Left ventricle myocardium inferior (tissue), 1 donor: ENCODE measurements at places on chromosomes 11 and 22.

DNA sequence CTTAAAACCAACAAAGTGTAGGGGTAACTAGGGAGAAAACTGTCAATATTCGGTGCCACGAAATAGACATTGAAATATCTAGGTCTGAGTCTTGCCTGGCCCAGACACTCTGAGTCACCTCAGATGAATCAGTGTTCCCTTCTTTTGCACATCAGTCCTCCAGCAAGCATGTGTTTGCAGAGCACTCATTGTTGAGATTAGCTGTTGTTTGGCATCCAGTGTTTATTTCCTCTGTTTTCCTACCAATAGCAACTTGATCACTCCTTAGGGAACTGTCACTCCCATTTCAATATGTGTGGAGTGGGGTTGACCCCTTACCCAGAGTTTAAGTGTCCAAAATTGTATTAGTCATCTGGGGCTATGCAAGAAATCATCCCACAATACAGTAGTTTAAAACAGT is 4.7 kb upstream of the ASCC2 start:
- no peak for DNase-seq

DNA sequence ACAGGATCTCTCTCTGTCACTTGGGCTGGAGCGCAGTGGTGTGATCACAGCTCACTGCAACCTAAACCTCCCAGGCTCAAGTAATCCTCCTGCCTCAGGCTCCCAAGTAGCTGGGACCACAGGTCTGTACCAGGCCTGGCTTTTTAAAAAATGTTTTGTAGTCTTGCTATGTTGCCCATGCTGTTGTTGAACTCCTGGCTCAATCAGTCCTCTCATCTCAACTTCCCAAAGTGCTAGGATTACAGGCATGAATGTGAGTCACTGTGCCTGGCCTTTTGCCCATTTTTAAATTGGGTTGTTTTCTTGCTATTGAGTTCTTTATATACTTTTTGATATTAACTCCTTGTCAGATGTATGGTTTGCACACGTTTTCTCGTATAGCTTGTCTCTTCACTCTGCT is 33.0 kb upstream of the PITPNB start:
- no peak for DNase-seq

DNA sequence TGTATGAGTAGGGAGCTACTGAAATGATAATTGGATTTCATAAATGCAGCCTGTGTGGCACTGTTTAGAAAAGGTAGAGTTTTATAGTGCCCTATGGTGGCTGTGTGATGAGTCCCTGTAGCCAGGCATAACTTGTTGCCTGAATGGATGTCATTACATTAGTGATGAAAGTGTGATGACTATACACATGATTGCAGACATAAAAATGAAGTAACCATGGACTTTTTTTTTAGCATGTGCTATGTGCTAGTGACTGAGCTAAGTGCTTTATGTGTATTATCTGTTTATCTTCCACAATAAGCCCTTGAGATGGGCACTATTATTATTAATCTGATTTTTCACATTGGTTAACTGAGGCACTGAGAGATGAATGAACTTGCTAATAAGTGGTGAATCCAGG is 13.5 kb upstream of the GRAMD1B start:
- DNase-seq: no peak

DNA sequence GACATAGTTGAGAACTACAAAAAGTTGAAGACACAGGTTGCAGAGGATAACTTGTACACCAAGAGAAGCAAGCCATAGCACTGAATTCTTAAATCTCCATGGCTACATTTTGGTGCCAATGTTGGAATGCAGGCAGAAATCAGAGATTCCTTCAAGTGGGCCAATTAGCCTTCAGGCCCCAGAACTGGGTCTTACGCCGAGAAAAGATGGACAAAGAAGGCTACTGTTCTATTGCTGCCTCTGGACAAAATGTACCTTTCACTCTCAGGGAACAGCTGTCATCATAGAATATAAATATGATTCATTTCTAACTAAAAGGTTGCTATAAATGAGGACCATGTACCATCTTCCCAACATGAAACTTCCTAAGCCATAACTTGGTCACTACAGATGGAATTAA is 13.7 kb downstream of the TMEM216 start:
- no peak for DNase-seq

DNA sequence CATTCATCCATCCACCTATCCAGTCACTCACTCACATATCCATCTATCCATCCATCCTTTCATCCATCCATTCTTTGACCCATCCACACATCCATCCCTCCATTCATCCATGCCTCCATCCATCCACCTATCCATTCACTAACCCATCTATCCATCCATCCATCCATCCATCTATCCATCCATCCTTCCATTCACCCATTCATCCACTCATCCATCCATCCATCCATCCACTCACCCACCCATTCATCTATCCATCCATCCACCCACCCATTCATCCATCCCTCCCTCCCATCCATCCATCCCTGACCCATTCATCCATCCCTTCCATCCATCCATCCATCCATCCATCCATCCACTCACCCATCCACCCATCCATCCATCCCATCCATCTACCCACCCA is 4.9 kb upstream of the MUC2 start:
- no peak for DNase-seq

GRCh38 chr22:47303161-47303890 is 540.9 kb downstream of the TBC1D22A start:
- no peak for DNase-seq

DNA sequence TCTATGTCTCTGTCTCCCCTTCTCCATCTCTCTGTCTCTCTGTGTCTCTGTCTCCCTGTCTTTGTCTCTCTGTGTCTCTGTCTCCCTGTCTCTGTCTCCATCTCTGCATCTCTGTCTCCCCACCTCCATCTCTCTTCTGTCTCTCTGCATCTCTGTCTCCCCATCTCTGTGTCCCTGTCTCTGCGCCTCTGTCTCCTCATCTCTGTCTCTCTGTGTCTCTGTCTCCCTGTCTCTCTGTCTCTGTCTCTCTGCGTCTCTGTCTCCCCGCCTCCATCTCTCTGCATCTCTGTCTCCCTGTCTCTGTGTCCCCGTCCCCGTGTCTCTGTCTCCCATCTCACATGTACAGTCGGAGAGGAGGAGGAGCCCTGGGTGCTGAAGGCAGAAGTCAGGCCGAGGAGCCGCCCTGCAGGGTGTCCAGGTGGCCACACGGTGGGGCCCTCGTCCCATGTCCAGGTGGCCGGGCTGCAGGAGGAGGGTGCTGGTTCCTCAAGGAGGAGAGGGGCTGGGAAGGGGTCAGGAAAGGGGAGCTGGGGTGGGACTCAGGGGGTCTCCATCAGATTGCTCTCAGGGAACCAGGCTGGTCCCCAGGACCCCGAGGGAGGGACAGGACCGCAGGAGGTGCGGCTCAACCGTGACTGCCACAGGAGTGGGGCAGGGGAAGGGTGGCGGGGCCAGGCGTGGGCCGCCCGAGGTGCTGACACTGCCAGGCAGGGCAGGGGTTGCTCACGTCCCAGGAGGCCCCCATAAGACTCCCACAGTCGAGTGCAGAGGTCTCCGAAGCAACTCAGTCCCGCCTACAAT is 25.6 kb upstream of the TH start:
- peak; percentile 68 for DNase-seq

- no peak for DNase-seq
Observed at GRCh38 chr11:40567392-40567791, 892.1 kb downstream of the LRRC4C start.

DNA sequence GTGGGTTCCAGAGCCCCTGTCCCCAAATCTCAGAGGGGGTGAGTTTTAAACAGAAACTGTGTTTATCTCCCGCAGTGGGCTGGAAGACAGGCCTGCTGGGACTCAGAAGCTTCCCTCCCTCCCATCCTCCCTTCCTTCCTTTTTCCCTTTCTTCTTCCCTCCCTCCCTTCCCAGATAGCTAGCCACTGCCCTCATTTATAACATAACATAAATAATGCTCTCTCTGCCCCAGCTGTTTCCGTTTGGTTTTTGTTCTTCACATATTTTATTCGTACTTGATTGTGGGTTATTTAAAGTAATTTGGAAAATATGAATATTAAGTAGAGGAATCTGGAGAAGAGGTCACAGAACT is 140.9 kb downstream of the TEAD1 start:
- DNase-seq: no peak

GRCh38 chr11:46367244-46367915 is 14.1 kb upstream of the MDK start:
- peak; percentile 75 for DNase-seq

DNA sequence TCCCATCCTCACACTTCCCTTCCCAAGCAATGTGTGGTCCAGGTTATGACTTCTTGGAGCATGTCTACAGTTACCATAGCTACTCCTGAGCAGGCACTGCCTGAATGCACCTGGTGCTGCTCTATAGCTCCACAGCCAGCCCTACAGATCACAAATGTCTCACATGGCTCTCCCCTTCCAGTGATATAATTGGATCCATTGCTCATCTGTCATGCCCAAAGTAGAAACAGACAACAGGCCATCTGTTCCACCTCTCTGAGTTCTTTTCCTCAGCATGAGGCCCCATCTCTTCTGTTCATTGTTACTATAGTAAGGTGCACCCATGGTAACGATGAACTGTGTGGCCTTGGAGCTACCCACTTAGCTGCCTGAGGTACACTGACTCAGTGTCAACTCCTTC is 320.3 kb upstream of the ZC3H12C start:
- DNase-seq: no peak

DNA sequence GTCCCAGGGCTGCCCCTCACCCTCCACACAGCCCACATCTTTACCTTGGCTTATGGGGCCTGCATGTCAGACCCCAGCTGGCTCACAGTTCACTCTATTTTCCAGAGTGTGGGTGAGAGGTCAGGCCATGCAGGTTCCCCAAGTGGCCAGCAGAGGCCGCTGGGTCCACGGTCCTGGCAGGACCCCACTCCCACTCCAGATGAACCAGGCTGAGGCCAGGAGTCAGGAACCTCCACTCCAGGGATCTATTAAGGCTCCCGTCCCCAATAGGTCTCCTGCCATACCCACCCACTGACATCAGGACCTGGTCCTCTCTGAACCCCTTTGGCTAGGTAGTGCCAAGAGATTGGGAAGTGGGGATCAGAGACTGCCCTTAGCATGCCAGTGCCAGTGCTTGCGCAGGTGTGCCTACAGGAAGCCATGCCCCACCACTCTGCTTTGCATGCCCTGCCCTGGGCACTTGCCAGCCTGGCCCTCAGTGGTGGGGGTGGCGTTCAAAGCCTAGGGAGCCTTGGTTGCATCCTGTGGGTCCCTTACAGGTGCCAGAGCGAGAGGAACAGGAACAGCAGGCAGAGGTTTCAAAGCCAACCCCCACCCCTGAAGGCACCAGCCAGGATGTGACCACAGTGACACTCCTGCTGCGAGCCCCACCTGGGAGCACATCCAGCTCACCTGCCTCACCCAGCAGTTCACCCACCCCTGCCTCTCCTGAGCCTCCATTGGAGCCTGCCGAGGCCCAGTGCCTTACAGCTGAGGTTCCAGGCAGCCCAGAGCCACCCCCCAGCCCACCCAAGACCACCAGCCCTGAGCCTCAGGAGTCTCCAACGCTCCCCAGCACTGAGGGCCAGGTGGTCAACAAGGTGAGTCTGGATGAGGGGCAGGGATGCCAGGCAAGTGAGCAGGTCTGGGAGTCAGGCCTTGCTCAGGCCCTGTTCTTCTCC is 8.3 kb downstream of the SMTN start:
- DNase-seq: no peak

DNA sequence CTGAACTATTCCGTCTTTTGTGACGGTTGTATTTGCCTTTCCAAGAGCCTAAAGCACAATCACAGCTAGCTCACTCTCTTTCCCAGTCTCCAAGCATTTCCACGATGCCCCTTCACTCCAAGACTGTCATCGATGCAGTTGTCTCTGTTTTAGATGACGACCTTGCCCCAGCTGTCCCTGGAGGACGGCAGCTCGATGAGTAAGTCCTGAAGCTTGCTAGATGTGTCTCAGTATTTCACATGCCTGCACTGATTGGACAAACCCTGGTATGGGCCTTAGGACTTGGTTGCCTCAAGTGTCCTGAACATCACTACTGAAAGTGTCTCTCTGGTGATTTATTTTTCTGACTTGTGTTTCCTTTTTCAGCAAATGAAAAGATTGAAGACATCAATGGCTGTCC is 129.9 kb downstream of the NAV2 start:
- no peak for DNase-seq

DNA sequence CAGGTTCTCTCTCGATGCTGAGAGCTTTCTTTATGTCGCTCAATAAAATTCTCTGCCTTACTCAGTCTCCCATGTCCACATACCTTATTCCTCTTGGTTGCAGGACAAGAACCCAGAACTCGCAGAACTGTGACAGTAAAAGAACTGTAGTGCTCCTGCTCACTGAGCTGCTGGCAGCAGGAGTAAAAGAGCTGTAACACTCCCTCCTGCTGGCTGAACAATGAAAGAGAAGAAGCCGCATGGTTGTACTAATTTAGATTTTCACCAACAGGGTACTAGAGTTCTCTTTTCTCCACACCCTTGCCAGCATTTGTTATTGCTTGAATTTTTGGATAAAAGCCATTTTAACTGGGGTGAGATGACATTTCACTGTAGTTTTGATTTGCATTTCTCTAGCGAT is 433.2 kb downstream of the GUCY1A2 start:
- DNase-seq: no peak

DNA sequence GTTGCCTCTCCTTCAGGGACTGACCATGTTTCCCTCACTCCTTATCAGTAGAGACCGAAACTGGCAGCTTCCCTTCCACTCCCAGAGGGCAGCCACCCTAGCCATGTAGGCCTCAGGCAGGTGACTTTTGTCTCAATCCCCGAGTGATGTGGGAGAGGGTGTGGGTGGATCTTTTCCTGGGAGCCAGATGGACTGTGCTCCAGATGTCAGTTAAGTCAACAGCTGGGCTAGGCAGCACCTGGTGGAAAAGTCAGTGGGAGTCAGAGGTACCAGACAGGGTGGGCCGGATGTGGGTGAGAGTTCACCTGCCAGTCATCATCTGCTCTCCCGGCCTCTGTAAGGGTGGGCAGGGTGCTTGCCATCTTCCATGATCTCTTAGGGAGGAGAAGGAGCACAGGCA is 1.9 kb downstream of the BANF1 start:
- no peak for DNase-seq

GRCh38 chr11:74691755-74692154 is 39.5 kb downstream of the CHRDL2 start:
- no peak for DNase-seq

DNA sequence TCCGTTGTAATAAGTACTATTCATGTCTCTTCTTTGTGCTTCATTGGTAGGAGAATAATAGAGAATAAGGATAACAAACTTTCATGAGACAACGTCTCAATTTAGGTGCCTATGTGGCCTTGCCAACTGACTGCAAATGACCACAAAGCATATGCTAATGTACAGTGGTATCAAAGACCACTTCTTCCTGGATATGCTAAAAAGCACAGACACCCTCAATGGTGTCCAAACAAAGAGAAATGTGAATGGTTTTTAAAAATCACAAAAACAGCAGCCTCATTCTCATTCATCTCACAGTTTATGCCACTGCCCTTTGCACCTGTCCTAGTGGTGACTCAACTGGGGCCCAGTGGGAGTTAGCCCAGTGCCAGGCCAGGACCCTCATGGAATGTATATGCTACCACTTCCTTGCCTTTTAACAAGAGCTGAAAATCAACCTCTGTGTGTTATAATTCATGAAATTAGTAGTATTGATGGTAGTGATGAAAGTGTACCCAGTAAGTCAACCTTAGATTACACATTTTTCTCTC is 65.2 kb upstream of the MTMR2 start:
- no peak for DNase-seq
